Stimulated activated CD4-positive, alpha-beta T cell treated with anti-CD3 and anti-CD28 coated beads, Interleukin-2, amount 100 ng/mL, for 4 hours (primary cell): ENCODE measurements at places on chromosomes 7 and 10.

GRCh38 chr10:132739225-132739613, 46.7 kb downstream of the NKX6-2 start:
- no peak for DNase-seq

GRCh38 chr7:74074770-74075169, 8.8 kb upstream of the LIMK1 start:
- DNase-seq, result no peak

GRCh38 chr7:117706210-117706609, 167.0 kb downstream of the CTTNBP2 start:
- no peak for DNase-seq

DNA sequence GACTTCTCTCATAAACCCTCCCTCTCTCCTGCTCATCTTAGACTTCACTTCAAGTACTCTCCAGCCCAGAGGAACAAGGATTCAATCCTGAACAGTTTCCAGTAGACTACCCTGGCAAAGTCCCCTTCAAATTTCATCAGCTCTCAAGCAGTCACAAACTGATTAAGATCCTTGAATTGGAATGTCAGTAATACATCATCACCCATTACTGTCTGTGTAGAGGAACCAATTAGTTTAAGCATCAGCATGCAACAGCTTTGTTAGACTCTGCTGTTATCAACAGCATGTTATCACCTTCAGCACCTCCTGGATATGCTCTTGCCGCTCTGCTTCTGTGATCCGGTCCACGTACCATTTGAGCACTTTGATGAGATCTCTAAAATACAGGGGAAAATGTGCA, 307.0 kb upstream of the IMMP2L start:
- DNase-seq, result no peak

DNA sequence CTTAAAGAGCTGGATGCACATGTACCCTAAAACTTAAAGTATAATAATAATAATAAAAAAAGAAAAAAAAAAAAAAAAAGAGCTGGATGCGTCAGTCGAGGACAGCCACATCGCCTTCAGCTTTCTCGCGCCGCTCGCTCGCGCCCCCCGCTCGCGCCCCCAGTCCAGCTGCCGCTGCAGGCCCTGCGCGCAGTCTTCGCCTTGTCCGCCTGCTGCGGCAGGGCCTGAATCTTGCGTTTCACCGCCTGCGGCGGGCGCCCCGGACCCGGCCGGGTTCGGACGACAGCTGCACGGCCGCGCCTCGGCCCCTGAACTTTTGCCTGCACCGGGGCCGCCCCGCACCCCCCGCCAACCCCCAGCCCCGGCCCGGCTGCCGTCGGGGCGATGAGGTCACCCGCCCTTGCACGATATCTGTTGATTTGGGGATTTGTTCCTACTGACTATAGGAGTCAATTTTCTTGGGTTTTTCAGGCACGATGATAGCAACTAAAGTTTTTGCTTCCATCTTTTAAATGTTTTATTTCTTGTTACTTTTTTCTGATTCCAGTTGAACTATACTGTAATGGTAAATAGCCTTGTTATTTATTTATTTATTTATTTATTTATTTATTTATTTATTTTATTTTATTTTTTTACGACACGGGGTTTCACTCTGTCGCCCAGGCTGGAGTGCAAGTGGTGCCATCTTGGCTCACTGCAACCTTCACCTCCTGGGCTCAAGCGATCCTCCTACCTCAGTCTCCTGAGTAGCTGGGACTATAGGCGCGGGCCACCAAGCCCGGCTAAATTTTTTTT, 33.5 kb upstream of the CPN1 start:
- no peak for DNase-seq

DNA sequence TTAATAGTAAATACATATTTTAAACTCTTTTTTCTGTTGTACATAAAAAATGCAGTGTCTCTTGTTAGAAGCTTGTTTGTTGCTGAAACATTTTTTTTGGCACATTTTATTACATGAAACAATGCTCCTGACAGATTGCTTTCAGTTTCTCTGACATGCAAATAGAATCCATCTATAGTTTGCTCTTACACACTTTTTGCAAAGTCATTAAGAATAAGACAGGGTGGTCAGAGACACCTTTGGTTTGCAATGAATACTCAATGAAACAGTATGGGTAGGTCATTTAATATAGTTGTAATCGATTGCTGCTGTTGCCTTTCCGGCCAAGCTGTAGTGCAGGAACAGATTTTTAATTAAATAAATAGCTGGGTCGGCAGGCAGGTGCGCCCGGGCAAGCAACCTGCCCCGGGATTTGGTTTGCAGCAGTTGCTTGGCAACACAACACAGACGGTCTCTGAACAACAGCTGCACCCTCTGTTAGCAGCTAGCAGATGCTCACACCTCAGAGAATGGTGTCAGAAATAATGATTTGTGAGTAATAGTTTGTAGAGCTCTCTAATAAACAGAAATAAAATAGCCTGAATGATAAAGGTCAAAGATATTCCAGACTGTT, 115.7 kb upstream of the CACNA2D1 start:
- DNase-seq, result no peak

GRCh38 chr7:104175361-104175984, 32.3 kb downstream of the ORC5 start:
- no peak for DNase-seq

DNA sequence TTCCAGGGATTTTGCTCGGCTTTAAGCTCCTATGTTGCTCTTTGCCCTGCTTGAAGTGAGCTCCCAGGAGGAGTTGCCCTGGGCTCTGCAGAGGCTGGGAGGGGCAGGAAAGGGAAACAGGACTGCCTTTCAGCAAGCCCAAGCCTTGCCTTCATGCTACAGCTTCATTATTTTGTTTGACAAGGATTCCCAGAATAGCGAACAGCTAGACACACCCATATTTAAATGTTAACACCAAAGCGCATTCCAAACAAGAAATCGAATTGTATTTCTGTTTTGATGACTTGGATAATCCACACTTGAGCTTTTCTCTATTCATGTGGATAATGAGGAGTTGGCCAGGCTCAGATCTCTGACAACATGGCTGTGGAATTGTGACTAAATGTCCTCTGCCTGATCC, 6.3 kb downstream of the KIAA1217 start:
- DNase-seq, result no peak

- DNase-seq, result no peak
Observed at GRCh38 chr7:118129041-118129795, 54.7 kb upstream of the LSM8 start.

GRCh38 chr7:148973256-148973655, 55.0 kb downstream of the PDIA4 start:
- no peak for DNase-seq

GRCh38 chr7:107345898-107346297, 124.0 kb upstream of the GPR22 start:
- DNase-seq, result no peak

GRCh38 chr7:155529346-155529745, 17.0 kb downstream of the CNPY1 start:
- no peak for DNase-seq

DNA sequence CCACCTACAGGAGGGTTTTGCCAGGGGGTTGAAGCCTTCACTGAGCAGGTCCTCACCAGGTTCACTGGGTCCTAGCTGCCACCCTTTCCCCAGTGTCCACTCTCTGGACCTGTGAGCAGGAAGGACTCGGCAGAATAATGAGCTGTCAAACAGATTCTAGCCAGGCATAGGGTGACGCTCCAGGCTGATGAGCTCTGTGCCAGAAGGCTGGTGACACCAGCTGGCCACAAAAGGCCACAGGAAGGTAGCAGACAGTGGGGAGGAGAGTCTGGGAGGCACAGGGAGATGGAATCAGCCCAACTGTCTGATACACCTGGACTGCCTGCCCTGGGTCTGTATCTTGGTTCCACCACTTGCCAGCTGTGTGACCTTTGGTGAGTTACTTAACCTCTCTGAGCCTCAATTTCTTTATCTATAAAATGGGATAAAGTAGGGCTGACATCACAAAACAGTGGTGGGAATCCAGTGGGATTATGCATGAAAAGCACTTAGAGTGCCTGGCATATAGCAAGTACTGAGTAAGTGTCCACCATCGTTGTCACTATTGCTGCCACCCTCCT, 26.7 kb upstream of the NDST2 start:
- no peak for DNase-seq

DNA sequence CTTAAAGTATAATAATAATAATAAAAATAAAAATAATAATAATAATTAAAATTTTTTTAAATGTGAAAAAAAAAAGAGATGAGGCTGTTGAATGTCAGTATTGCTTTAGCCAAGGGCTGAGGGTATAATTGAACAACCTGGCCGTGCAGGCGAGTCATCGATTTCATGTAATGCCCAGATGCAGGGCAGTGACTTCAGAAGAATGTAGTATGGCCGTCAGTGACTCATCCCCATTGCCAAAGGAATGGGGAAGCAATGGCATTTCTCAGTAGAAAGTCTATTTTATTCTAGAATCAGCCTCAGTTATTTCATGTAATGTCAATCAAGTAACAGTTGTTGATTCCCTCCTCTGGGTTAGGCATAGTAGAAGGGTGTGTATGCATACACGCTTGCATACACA, 516.4 kb downstream of the GLRX3 start:
- DNase-seq, result no peak

- DNase-seq, result no peak
Observed at GRCh38 chr10:124547647-124548168, 86.1 kb downstream of the LHPP start.
